Non-pigmented ciliary epithelial cell (primary cell): ENCODE measurements at places on chromosomes 1 and 21.

GRCh38 chr1:186683652-186684410 lies 3.6 kb upstream of the PTGS2 start:
- DNase-seq = no peak

DNA sequence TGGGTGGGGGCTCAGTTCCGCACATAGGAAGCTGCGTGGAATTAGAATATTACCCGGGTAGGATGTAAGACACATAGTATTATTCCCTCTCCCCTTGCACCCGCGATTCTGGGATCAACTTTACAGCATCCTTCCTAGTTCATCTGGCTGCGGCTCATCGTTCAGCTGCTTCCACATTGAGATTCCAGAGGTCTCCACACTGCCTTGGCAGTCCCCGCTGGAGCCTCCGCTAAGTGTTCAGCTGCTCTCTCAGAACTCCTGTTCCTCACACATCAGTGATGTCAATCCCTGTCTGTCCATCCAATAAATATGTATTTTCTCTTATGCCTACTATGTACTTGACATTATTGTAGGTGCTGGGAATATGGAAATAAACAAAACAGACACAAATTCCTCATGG lies 135.6 kb upstream of the SYT6 start:
- DNase-seq = no peak

- no peak for DNase-seq
Measured at GRCh38 chr1:46345281-46345680, 4.7 kb downstream of the NSUN4 start.

- DNase-seq = no peak
Measured at GRCh38 chr1:44040418-44040817, 9.2 kb upstream of the SLC6A9 start.

DNA sequence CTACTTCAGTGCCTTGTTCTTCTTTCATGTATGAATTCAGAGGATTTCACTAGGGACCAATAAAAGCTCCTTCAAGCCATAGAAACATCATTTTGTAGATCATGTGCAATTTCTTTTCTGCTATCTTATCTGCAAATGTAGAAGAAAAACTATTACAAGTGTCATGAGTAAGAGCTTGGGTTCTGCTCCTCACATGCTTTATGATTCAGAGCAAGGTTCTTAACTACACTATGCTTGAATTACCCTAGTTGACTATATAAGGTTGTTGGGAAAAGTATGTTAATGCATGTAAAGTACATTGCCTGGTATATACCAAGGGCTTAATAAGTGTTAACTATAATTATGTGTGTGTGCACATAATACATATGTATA lies 91.4 kb upstream of the S1PR1 start:
- DNase-seq = no peak

DNA sequence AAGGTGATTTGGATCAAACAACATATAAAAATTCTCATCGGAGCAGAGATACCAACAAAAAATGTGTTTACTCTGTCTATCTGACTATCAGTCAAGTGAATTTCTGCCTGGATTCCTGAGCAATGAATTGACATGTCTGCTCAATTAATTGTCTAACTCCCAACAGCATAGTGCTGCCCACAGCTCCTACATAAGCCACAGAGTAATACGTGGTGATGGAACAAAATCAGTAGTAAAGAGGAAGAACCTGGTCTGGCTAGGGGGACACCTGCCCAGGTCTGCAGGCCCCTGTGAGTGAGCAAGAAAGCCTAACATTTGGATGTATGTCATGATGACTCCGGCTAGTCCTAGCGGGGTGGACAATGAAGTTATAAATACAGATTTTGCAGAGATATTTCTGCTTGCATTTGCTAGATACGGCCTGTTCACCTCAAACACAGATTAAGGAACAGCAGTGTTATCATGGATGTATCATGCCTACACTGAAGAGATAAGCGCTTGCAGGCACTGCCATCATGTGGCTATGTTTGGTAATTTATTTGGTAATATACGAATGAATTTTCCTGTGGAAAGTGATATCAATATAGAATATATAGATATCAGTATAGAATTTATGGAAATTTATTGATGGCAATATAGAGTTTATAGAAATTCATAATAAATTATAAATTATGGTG lies 69.6 kb upstream of the LRRC8B start:
- no peak for DNase-seq

DNA sequence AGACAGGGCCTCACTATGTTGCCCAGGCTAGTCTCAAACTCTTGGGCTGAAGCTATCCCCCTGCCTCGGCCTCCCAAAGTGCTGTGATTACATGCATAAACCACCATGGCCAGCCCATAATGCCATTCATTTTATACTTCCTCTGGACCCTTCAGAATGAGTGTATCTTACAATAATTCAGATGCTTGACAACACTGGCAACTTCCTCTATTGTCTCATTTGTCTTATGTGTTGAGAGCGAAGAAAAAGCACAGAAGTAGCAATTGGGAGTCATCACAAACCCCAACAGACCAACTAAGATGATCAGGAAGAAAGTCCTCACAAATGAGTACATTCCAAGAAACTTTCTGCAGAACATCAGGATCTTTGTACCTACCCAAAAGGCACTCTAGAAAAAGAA lies 191.9 kb downstream of the RERE start:
- DNase-seq = no peak

- no peak for DNase-seq
Measured at GRCh38 chr1:14194511-14194910, 404.0 kb upstream of the KAZN start.

DNA sequence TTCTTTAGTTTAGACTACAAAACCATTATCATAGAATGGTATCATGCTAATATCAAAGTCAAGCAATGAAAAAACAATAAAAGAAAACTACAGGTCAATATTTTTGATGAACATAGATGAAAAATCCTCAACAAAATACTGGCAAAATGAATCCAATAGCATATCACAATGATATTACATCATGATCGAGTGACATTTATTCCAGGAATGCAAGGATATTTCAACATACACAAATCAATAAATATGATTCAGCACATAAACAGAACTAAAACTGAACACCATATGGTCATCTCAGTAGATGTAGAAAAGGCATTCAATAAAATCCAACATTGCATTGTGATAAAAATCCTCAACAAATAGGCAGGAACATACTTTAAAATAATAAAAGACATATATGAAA lies 1657.7 kb downstream of the KCNT2 start:
- no peak for DNase-seq

- peak; percentile 60 for DNase-seq
Measured at GRCh38 chr1:78340006-78340405, 150.8 kb upstream of the PTGFR start.

- no peak for DNase-seq
Measured at GRCh38 chr1:10793129-10793651, 3.3 kb downstream of the CASZ1 start.

- peak; percentile 35 for DNase-seq
Measured at GRCh38 chr1:153572569-153573015, 6.9 kb upstream of the S100A2 start.

GRCh38 chr1:174160109-174160473 lies 771 bp downstream of the RABGAP1L start:
- DNase-seq = no peak

DNA sequence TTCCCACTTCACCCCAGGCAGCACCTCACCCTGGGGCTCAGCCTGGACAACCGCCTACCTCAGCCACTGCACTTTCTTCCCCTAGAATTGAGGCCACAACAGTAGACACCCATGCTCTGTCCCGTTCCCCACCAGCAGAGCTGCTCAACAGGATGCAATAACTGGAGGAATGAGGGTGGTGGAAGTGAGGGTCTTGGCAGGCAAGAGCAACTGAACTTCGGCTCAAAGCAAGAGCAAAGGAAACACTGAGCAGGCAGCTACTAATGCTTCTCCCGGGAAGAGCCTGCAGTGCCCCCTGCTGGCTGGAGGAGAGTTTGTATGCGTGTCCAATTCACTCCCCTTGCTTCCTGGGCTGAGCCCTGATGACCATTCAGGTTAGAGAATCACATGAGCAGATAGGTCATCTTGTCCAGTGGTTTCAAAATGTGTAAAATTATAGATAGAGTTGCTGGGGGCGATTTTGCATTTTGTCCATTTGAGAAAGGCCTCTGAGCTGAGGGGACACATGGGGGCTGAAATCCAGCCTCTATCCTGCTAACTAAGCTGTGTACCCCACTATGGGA lies 13.9 kb downstream of the NT5C1A start:
- no peak for DNase-seq

GRCh38 chr1:241857131-241857530 lies 9.1 kb downstream of the EXO1 start:
- no peak for DNase-seq

DNA sequence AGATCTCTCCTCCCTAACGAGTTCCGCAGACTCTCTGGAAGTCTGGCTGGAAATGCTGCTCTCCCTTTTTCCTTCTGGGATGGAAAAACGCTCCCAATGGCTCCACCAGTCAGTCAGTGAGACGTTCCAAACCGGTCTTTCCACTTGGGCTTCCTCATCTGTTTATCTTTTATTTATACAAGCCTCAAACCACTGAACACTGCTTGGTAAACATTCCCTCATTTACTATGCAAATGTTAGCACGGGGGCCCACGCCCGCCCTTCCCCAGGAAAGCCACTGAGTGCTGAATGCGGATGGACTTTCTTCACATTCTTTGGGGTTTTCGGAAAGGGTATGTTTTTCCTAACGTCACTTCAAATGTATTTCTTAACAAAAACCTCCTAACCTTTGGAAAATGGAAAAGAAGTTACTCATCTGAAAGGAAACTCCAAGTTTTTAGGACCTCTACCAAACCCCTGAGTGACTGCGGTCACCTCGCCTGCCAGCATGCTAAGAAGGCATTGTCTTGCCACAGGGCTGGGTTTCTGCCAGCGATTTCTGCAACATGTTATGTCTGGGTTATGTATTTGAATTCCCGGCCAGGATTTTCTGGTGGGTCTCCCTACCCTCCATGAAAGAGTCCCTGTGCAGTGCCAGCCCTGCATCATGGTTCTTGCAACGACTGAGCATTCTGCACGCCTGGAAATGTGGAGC lies 14.0 kb upstream of the UMODL1 start:
- DNase-seq = peak; percentile 28

GRCh38 chr1:155458111-155458510 lies 104.5 kb downstream of the ASH1L start:
- no peak for DNase-seq

GRCh38 chr1:234243521-234244260 lies 129.6 kb upstream of the COA6 start:
- no peak for DNase-seq

GRCh38 chr1:172540635-172541034 lies 7.7 kb downstream of the SUCO start:
- DNase-seq = no peak

DNA sequence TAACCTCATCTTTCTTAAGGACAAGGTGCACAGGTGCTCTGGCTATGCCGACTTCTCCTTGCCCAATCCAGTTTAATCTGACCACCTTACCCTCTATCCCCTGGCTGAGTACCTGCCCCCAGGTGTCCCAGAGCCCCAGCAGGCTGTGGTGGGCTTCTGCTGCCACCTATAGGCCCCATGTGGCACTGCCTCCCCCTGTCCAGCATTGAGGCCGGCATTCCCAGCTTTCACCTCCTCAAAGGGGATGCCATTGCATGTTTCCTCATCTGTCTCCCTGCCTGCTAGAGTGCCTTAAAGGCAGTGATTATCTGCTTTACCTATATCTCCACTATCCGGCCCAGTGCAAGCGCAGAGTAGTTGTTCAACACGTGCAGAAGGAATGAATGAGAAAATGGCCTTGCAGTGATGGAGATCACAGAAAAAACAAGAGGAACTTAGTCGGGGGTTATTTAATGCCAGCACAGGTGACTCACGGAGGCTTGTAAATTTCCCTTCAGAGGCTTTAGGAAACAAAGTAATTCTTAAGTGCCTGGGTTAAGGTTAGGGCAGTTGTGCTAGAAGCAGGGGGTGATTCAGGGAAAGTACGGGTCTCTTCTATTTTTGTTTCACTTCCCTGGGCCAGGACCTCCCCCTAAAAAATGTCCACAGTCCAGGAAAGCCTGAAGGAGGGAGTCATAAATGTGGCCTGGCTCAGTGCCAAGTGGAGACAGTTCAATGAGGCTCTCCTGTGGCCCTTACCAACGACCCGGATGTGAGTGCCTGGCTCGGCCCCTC lies 131.8 kb upstream of the NGF start:
- peak; percentile 19 for DNase-seq

GRCh38 chr1:233368789-233369130 lies 41.2 kb downstream of the MAP3K21 start:
- no peak for DNase-seq

GRCh38 chr1:151882466-151882865 lies 26.8 kb downstream of the THEM4 start:
- no peak for DNase-seq

DNA sequence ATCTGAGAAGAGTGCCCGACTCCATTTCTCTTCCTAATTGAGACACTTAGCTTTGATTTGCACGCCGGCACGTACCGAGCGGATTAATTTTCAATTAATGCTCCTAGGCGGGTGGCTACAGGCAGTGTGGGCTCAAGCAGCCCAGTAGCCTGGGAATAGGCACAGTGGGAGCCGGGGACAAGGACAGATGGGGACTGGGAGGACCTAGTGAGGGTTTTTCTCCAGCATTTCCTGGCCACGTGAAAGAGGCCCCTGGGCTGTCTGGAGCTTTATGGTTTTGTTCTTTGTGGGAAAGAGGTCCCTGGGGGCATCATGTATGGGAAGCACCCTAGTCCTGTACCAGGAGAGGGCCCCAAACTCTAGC lies 78.6 kb upstream of the CSF3R start:
- no peak for DNase-seq

GRCh38 chr1:202998836-202999750 lies 8.1 kb upstream of the TMEM183A start:
- DNase-seq = peak; percentile 9

DNA sequence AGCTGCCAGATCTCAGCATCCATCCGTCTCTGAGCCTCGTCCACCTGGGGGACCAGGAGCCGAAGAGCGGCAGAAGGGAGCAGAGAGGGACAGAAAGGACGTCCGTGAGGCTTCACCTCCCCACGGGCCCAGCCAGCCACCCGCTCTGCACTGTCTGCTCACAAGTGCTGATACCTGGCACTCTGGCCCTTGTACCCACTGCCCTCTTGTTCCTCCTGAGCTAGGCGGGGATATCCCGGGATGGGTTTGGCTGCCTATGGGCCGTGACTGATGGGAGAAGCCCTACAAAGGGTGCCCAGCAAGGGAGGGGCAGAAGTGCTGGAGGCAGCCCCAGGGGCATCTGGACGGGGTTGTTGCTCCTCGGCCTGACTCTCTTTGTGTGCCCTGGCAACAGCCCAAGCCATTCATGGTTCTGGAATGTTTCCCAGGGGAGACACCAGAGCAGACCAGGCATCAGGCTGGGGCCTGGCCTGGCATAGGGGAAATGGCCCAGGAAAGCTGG lies 57.6 kb downstream of the LDLRAD2 start:
- DNase-seq = peak; percentile 26

- DNase-seq = no peak
Measured at GRCh38 chr1:89995598-89996449, 914 bp downstream of the ZNF326 start.

- DNase-seq = no peak
Measured at GRCh38 chr21:40685141-40685540, 161.8 kb downstream of the DSCAM start.

DNA sequence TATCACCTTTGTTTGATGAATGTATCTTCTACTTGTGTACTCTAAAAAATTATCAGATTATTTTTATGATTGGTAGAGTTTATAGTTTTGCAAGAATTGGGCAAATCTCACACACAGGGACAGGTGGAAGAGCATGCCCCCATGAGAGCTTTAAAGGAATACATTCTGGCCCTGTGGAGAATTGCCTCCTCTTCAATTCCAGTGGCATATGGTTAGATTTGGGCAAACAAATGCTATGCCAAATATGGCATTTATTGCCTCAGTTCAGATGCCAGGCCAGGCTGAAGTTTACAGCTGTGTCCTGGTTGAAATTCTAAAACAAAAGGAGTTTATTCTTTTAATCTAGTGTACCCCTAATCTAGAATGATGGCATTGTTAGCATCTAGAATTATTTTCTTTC lies 162.4 kb upstream of the CACYBP start:
- no peak for DNase-seq
